Foreskin keratinocyte (primary cell): ENCODE measurements at places on chromosomes 1 and 21. TPM values are rescaled to one million over a fixed set of nuclear protein-coding genes. Genes with fewer than 3 reads are reported as not detected.
A peak's percentile ranks its signal among the peaks of the same experiment; 100 is the strongest.

DNA sequence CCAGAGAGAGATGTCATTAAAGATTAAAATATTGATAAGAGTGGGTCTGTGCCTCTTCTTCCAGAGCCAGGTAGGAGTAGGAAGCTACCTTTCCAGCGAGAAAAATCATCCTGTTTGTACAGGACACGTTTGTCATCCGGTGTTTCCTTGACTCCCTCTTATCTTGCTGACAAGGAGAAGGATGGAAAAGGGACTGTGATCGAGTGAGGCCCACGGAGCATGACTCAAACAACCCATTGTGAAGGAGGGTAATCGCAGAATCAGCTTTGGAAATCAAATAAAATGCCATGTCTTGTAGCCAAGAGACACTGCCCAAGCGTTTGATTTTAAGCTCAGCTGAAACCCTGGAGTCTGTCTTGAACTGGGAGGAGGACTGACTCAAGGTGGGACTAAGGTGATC is 97.7 kb downstream of the IGSF21 start:
- DNase-seq: no peak

GRCh38 chr1:222284466-222284865 is 263.4 kb downstream of the HHIPL2 start:
- DNase-seq: no peak

Gene PAQR6
- total RNA-seq: 0.63 and 1.2 TPM in 2 replicates

Gene RHD
- total RNA-seq: not detected in 2 replicates

DNA sequence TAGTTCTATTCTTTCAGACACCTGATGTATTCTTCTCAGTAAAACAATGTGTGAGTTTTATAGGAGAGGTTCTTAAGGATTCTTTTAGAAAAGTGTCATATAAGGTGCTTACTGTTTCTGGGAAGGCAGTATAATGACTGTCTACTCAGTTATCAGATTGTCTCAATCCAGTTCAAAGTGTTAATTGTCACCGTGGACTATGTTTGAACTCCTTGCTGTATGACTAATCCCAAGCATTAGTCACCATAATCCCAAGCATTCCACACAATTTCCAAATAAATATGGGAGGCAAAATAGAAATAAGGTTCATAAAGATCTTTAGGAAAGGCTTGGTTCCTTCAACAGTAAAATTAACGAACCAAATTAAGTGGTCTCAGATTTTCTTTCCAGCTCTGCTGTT is 342.1 kb upstream of the NR5A2 start:
- peak; percentile 31 for DNase-seq

- DNase-seq: no peak
Measured at GRCh38 chr1:220453371-220453770, 74.6 kb upstream of the MARK1 start.

Gene ACKR1
- not detected in 2 replicates for total RNA-seq

GRCh38 chr1:238141353-238141752 is 250.6 kb upstream of the ZP4 start:
- DNase-seq: no peak
